Neural crest cell (in vitro differentiated cells): ENCODE measurements at places on chromosomes 3 and 15.

- no peak for DNase-seq
Measured at GRCh38 chr3:126542340-126543241, 16.1 kb downstream of the C3orf22 start.

DNA sequence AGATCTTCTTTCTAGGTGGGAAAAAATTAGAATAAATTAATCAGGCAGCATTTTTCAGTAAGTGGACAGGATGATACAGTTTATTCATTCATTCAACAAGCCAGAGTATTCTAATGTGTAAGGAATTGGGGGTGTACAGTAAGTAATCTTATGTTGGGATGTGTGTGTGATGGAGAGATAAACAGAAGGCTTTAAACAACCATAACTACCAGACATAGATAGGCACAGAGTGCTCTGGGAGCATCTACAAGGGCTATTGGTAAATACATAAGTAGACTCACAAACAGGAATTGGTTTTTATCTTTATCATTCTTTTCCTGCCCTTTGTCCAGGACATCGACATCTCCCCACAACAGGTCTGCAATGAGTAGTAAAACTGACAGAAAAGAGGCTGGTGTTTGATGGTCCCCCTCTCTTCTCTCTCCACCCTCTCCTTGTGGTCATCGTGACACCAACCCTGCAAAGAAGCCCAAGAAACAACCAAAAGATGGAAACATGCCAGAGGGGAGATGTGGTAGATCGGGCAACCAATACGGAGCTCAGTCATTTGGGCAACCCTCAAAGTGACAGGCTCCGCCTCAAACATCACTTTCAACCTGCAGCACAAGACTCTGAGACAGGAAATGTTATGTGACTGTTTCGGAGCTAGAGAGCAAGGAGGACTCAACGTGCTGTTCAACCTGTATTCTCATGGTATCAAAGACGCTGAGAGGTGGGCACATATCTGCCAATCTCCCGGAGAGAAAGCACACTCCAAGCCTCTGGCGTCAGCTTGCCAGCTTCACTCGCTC is 28.7 kb upstream of the B3GNT5 start:
- no peak for DNase-seq

DNA sequence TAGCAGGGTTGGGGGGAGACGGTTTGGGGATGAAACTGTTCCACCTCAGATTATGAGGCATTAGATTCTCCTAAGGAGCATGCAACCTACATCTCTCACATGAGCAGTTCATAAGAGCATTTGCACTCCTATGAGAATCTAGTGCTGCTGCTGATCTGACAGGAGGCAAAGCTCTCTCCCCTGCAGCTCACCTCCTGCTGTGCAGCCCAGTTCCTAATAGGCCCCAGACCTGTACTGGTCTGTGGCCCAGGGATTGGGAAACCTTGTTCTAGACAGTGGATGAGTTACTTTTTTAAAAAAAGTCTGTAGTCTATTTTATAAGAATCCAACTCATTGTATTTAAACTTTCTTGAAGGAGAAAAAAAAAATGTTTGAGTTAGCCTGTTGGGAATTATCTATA is 100.0 kb downstream of the HHLA2 start:
- DNase-seq, result no peak

DNA sequence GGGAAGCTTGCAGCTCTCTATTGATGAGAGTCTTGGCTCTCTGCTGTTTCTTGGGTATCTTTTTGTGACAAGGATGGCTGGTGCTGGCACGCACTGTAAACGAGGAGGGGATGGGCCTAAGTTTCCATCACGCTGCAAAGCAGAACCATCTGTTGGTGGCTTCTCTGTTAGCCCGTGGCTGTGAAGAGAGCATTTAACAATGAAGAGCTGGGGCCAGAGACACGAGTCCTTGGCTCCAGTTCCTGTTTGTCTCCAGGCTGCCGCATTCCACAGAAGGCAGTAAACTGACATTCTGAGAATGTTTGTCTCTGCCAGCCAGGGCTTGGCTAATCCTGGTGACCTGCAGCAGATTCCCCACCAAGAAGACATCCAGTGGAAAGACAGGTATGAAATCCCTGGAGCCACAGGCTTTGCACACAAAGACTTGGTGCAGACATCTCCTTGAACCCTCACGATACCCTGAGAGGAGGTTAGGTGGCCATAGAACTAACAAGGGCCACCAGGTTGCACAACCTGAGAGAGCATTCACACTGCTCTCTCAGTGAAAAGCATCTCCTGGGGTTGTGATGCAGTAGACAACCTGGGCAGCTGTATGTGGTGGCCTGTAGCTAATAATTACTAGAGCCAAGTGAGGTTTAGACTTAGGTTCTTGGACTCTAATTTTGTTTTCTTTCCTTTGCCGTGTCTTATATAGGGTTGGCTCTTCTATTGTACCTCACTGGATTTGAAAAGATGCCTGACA is 130.9 kb downstream of the ASB7 start:
- DNase-seq, result no peak

- DNase-seq, result no peak
Measured at GRCh38 chr3:10515396-10515795, 10.0 kb upstream of the ATP2B2 start.

DNA sequence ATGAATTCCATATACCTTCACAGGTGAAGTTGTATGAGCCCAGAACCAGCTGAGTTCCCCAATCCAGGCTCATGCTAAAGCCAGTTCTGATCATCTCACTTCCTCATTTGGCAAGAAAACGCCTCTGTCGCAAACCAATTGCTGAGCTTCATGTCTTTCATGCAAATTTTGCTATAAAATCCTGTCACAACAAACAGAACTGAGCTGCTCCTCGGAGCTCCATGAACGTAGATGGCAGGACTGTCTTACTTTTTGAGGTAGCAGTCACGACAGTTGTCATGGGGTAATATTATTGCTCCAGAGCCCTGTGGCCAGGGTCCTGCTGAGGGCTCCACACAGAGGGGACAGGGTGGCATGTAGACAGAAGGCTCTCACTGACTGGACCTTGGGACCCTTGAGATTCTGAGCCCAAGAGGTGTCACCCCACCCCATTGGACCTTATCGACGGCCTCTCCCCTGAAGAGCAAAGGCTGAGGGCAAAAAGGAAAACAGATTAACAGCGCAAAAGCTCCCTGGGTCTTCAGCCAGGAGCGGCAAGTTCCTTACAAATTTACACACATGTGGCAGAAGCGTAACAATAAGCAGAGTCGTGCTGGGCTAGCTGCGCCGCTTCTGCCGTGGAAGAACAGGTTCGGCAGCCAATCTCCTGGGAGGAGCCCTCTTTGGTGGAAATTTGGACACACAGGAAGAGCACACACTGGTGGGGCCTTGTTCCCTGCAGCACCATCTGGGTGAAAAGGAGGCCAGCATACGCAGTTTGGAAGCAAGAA is 249.2 kb downstream of the OPA1 start:
- no peak for DNase-seq

DNA sequence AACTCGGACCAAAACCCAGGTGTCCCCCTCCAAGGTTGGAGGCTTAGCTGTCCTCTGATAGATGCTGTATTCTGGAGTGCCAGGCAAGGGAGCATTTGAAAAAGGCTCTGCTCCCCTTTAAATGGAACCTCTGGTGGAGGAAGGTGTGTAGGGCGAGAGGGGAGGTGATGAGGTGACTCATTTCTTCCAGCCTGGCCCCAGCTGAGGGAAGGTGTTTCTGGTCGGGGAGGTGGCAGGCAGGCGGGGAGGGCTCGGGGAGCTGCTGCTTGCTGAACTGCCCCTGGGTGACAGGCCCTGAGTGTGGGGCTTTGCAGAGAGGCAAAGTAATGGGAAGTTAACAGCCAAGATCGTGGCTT is 18.8 kb downstream of the PSTPIP1 start:
- DNase-seq, result no peak

- no peak for DNase-seq
Measured at GRCh38 chr3:118782755-118783202, 251.9 kb downstream of the IGSF11 start.

DNA sequence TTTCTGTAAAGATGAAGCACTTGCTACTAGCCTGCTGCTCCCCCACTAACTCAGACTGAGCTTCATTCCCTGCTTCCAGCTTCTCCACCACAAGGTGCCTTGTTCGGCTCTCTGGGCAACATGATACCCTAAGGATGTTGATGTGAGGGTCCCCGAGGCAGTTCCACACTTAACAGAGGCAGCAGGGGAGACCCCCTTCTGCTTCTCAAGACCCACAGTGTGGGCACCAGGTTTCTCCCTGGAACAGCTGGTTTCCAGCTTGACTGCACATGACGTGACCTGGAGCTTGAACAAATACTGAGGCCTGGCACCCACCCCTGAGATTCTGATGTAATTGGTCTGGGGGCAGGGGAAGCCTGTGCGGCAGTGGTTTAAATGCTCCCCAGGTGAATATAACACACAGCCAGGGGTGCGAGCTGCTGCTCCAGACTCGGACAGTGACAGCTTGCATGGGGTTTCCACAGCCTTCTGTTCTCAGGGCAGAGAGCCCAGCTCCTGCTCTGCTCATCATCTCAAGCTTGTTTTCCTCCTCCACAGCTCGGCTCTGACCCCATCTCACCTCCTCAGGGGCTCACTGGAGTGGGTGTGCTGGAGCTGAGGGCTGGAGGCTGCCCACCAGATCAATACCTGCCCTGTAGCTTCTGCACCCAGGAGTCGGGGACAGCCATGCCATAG is 95.0 kb upstream of the HACD2 start:
- DNase-seq, result no peak

- DNase-seq, result peak; percentile 40
Measured at GRCh38 chr3:50971487-50971924, 296.8 kb downstream of the DOCK3 start.

- DNase-seq, result no peak
Measured at GRCh38 chr15:85748729-85749128, 46.0 kb downstream of the KLHL25 start.

- no peak for DNase-seq
Measured at GRCh38 chr3:159632128-159632527, 356.5 kb upstream of the IL12A start.

GRCh38 chr15:68145706-68146105 is 59.4 kb downstream of the CALML4 start:
- DNase-seq, result no peak

DNA sequence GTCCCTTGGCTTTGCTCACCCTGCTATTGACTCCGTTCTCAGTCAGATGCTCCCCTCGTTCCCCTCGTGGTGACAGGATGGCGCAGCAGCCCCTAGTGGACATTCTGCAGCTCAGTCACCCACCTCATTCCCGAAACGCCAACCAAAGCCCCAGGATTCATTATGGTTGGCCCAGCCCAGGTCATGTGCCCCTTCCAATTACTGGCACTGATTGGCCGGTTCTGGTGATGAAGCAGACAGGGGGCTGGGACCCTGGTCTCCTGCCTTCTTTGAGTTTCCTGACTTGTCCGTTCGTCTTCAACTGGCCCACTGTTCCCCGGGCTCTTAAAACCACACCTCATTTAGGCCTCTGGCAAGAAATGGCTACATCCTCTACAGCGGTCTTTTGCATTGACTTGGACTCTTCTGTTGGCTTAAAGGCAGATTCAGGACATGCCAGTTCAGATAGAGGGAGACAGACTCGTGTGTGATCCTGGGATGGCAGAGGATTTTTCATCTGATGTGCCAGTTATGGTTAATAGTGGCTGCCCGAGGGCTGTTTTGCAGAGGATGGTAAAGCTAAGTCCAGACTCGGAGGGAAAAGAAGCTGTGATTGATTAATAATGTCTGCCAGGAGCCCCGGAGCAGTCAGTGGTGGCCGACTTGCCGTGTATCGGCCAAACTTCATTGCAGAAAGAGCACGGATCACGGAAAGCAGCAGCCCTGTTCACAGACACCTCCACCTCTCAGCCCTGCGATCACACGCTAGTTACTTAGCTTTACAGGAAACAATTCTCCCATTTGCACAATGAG is 37.8 kb downstream of the LSM3 start:
- peak; percentile 25 for DNase-seq

DNA sequence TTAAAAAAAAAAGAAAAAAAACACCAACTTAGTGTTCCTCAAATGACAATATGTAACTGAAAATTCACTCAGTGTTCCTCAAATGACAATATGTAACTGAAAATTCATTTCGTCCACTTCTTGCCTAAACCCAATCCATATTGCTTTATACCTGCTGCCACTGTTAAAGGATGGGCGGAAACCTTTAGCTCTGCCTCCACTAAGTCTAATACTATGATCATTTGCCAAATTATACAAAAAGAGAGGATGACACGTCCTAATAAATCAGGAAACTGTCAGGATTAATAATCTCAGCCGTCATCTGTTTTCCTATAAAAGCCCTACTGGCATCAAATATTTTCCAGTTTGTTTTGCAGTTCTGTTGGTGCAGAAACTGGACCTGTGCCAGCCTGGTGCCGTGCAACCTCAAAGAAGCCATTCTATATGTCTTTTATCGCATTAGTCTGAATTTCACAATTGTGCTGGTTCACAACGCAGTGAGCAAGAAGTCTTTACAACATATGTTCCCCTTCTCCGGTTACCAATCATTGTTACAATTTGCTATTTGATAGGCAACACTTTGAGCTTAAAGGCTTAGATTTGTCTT is 160.4 kb upstream of the KCNH8 start:
- no peak for DNase-seq

- DNase-seq, result no peak
Measured at GRCh38 chr3:43025423-43025822, 46.3 kb downstream of the GASK1A start.

GRCh38 chr15:69758810-69759790 is 306.5 kb downstream of the RPLP1 start:
- DNase-seq, result no peak

GRCh38 chr3:130506031-130506430 is 10.9 kb upstream of the COL6A6 start:
- no peak for DNase-seq

DNA sequence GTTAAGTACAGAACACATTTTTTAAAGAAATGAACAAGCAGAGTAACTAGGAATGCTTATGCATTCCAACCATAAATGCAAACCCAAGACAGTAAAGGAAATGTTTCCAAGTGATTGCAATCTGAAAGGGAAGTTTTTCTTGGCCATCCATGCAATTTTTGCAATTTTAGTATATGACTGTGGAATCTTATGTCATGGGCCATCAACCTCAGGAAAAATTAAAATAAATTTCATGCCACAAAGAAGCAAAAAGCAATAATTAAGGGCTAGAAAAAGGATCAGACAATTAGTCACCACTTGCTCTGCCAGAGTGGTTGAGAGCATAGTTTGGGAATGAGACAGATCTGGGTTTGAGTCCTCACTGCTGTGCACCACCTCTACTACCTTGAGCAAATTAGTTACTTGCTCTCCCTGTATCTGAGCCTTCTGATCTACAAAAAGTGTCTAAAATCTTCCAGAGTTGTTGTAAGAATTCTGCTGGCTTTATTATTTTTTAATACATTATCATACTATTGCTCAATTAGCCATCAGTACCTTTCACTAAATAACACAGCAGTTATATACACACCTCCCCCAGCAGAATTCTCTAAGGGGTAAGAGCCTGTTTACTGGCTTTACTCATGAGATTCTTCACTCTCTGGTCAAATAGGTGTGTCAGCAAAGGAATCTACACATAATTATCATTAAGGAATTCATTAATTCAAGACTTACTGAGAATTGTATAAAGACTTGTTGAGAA is 49.7 kb upstream of the FBN1 start:
- no peak for DNase-seq

DNA sequence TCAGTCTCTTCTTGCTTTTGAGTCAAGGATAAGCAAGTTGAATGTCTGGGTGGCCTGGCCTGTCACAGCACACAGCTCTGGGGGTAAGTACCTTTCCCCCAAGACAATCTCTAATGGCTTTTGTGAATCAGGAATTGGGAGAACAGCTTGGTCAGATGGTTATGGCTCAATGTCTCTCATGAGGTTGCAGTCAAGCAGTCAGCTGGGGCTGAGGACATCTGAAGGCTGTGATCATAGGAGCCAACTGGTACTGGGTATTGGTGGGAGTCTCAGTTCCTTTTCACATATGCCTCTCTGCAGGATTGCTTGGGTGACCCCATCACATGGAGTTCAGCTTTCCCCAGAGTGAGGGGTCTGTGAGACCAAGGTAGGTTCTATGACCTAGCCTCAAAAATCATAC is 33.0 kb upstream of the TMEM158 start:
- no peak for DNase-seq

GRCh38 chr3:14497321-14497720 is 42.8 kb downstream of the GRIP2 start:
- no peak for DNase-seq
